ENCODE measurements at places on chromosomes 4 and X.
A peak's percentile ranks its signal among the peaks of the same experiment; 100 is the strongest.

DNA sequence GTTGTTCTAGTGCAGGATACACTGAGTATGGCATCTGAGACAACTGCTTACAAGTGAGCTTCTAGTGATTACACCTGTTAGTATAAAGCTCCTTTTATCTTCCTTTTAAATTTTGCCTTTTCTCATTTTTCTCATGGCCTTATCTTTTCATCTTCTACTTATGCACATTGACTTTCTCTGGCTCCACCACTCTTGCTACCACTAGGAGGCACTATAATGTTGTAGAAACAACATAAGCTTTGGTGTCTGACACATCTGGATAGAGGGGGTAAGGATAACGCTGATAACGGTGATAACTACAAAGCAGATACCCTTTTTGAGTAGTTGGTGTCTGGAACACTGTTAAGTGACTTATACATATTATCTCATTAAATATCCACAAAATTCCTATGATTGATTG lies 187.4 kb upstream of the TEX13C start:
- H3K27ac ChIP-seq = no peak overlapping the region
- no peaks in the 10 kb centered on the region for H3K36me3 ChIP-seq
- no peaks in the 10 kb centered on the region for H3K4me1 ChIP-seq
- H3K4me3 ChIP-seq = no peak overlapping the region
- H3K27me3 ChIP-seq = no peaks in the 10 kb centered on the region

DNA sequence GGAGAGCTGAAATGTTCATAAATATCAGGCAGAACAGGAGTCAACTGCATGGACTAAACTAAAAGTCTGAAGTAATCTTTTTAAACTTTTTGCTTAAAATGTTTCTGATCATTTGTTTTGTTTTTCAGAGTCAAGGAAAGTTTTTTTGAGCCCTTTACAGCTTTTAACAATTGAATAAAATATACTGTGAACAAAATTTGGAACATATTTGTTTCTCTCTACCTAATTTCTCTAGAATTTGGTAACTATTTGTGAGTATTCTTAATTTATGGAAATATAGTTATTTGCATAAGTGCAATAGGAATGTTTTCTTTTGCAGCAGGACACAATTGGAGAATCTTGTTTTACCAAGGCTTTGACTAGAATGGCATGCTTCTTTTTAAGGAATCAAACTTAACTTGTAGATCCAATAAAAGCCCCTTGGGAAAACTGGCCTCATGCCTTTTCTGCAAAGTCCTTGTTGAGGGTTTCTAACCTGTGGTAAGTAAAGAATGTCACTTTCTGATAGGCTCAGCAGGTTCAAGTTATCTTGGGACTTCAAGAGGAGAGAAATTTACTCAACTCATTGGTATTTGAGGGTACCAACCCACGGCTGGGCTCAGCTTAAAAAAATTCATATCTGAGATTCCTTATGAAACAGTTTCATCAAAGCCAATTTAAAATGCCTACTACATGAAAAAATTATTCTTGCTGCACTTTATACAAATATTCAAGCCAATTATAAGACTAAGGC lies 91.5 kb downstream of the UPRT start:
- no peaks in the 10 kb centered on the region for H3K4me1 ChIP-seq
- no peak overlapping the region for H3K4me3 ChIP-seq
- H3K36me3 ChIP-seq = no peaks in the 10 kb centered on the region
- H3K27ac ChIP-seq = no peak overlapping the region

DNA sequence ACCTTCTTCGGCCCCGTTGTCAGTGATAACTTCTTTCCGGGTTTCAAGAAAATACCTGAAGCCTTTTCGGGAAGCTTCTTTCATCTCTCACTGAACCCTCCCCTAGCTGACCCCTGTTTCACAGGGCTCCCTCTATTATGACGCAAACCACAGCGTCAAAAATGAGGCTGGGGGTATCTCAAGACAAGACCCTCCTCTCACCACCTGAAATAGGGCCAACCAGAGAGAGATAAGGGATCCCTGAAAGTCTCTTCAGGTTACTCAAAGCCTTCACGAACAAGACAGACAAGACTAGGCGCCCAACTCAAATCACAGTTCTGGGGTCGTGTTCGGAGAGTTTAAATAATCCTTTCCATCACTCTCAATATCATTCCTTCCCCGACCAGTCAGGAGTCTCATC lies 1.2 kb downstream of the PHF8 start:
- H3K36me3 ChIP-seq = peaks cover 3% of the 10 kb centered on the region
- H3K4me3 ChIP-seq = peak overlapping the region; percentile 94
- peaks cover 4% of the 10 kb centered on the region for H3K4me1 ChIP-seq
- peak overlapping the region; percentile 92 for H3K27ac ChIP-seq

DNA sequence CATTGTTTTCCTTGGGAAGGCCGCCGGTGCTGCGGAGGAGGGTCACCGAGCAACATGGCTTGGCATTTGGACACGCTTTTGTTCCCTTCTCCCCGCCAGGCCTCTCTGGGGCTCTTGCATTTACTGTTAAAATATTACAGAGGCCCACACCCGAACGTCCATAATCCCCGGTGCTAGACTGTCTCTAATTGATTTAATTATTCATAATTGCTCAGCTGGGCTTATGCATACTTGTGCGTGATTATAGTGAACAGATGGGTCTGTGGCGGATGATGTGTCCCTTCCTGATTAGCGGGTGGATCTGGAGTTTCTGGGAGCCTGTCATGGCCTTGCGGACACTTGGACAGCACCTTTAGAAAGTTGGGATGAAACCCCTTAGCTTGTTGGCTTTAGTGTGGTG lies 100.2 kb upstream of the MSX1 start:
- no peak overlapping the region for H3K27ac ChIP-seq
- H3K4me1 ChIP-seq = peaks cover 17% of the 10 kb centered on the region
- no peaks in the 10 kb centered on the region for H3K36me3 ChIP-seq
- H3K4me3 ChIP-seq = no peak overlapping the region

GRCh38 chr4:139922406-139923024 lies 231.5 kb downstream of the MAML3 start:
- no peaks in the 10 kb centered on the region for H3K27me3 ChIP-seq
- H3K36me3 ChIP-seq = no peaks in the 10 kb centered on the region
- H3K27ac ChIP-seq = no peak overlapping the region
- peak; percentile 43 for DNase-seq
- H3K4me3 ChIP-seq = no peak overlapping the region

- DNase-seq = no peak
- H3K4me3 ChIP-seq = no peak overlapping the region
- no peak overlapping the region for H3K27ac ChIP-seq
- no peaks in the 10 kb centered on the region for H3K4me1 ChIP-seq
Measured at GRCh38 chrX:18643853-18644252, 28.1 kb downstream of the RS1 start.

DNA sequence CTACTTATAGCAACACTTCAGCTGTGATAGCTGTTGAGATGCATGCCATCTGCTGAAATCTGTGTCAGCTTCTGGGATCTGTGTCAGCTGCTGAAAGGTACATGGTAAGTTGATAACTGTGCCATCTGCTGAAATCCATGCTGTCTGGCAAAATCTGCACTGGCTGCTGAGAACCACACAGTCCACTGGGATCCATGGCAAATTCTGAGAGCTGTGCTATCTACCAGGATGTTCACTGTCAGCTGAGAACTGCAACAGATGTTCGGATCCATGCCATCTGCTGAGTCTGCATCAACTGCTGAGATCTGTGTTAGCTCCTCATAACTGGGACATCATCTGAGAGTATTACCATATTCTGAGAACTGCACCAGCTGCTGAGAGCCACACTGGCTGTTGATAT lies 430.5 kb upstream of the POU3F4 start:
- no peak overlapping the region for H3K4me3 ChIP-seq
- H3K27me3 ChIP-seq = no peaks in the 10 kb centered on the region
- H3K4me1 ChIP-seq = no peaks in the 10 kb centered on the region
- no peaks in the 10 kb centered on the region for H3K36me3 ChIP-seq
- no peak overlapping the region for H3K27ac ChIP-seq

- no peaks in the 10 kb centered on the region for H3K4me1 ChIP-seq
- no peaks in the 10 kb centered on the region for H3K36me3 ChIP-seq
- H3K4me3 ChIP-seq = no peak overlapping the region
- H3K27me3 ChIP-seq = no peaks in the 10 kb centered on the region
- DNase-seq = no peak
Measured at GRCh38 chr4:42498040-42498439, 100.8 kb downstream of the SHISA3 start.

GRCh38 chrX:125681058-125681457 lies 361.4 kb downstream of the TEX13C start:
- H3K36me3 ChIP-seq = no peaks in the 10 kb centered on the region
- no peak overlapping the region for H3K4me3 ChIP-seq
- no peak for DNase-seq
- H3K27me3 ChIP-seq = no peaks in the 10 kb centered on the region
- H3K27ac ChIP-seq = no peak overlapping the region

GRCh38 chrX:150879855-150880807 lies 18.3 kb downstream of the CD99L2 start:
- H3K4me3 ChIP-seq = no peak overlapping the region
- H3K4me1 ChIP-seq = no peaks in the 10 kb centered on the region
- DNase-seq = no peak
- no peak overlapping the region for H3K27ac ChIP-seq
- no peaks in the 10 kb centered on the region for H3K36me3 ChIP-seq

- H3K36me3 ChIP-seq = no peaks in the 10 kb centered on the region
- peaks cover 2% of the 10 kb centered on the region for H3K4me1 ChIP-seq
- H3K4me3 ChIP-seq = no peak overlapping the region
- no peaks in the 10 kb centered on the region for H3K27me3 ChIP-seq
- DNase-seq = no peak
Measured at GRCh38 chr4:7108660-7109059, 40.8 kb upstream of the GRPEL1 start.

DNA sequence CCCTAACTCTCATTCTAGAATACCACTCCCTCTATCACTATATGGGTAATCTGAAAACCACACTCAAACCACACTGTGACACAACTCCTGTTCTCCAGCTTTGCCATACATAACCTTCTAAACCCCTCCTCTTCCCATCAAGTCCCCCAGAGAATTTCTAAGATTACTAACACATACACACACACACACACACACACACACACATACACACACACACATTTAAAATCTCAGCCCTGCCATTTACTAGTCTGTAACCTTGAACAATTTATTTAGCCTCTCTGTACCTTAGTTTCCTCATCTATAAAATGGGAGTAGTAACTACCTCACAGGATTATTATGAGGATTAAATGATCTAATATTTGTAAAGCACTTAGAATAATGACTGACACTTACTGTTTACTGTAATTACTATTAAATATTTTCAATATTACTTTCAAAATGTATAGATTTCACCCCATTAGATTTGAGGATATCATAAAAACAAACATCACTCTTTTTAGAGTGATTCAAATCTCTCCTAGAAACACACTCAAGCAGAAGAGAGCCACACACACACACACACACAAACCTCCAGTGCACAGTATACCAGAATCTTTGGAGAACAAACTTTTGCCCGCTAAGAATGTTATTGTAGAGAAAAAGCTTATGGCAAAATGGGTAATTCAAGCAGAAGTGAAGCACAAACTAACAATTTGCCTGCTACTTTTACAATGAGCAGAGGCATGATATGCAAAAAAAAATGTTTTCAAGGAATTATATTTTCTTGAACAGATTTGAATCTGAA lies 3.8 kb downstream of the ANKRD50 start:
- peak; percentile 68 for DNase-seq
- H3K27me3 ChIP-seq = no peaks in the 10 kb centered on the region
- H3K27ac ChIP-seq = no peak overlapping the region
- no peaks in the 10 kb centered on the region for H3K36me3 ChIP-seq
- H3K4me3 ChIP-seq = peak overlapping the region; percentile 45

GRCh38 chrX:20266810-20267606 lies at the start of gene RPS6KA3:
RPS6KA3 (minus strand) TSS chrX:20266909; CDS start chrX:20266632, 277 bp downstream.
- H3K27me3 ChIP-seq = no peaks in the 10 kb centered on the region
- DNase-seq = peak; percentile 68
- H3K4me1 ChIP-seq = peaks cover 15% of the 10 kb centered on the region
- no peaks in the 10 kb centered on the region for H3K36me3 ChIP-seq
- peak within 1 kb of the TSS; percentile 81 for H3K4me3 ChIP-seq

- no peak for DNase-seq
- H3K4me3 ChIP-seq = peak overlapping the region; percentile 56
- no peak overlapping the region for H3K27ac ChIP-seq
- no peaks in the 10 kb centered on the region for H3K36me3 ChIP-seq
- H3K27me3 ChIP-seq = peaks cover 10% of the 10 kb centered on the region
Measured at GRCh38 chr4:52862639-52863161, 583 bp downstream of the RASL11B start.

DNA sequence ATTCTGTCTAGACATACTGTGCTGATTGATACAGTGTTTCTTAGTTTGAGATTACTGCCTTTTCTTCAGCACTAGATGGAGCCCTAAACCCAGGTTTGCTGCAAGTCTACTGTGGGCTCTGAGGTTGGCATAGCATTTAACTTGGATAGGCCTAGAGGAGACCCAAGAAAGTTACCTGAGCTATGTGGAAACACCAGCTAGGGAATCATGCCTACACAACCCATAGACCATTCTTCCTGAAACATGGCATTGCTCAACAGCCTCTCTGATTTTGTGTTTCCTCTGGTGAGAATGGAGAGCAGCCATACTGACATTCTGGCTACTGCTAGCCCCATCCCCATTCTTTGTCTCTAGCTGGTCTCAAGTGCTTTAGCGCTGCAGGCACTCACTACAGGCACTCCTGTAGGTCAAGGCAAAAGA lies 287.7 kb upstream of the PCDH18 start:
- no peak overlapping the region for H3K27ac ChIP-seq
- DNase-seq = peak; percentile 36
- no peaks in the 10 kb centered on the region for H3K4me1 ChIP-seq
- H3K4me3 ChIP-seq = no peak overlapping the region

DNA sequence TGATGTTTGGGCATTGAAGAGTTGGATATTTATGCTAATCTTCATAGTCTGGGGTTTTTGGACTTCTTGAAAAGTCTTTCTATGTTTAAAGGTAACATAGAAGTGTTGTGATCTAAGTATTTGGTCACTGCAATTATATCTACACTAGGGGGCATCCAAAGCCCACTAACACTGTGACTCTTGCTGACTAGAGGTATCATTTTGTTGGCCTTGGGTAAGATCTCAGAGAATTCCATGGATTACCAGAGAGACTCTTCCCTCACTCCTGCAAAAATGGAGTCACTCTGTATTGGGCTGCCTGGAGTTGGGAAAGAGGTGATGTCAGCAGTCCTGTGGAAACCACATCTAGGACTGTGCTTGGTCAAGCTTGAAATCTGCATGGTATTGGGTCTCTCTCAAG lies 1077.6 kb downstream of the FAM133A start:
- no peaks in the 10 kb centered on the region for H3K27me3 ChIP-seq
- H3K27ac ChIP-seq = no peak overlapping the region
- no peak for DNase-seq
- no peak overlapping the region for H3K4me3 ChIP-seq
- H3K4me1 ChIP-seq = no peaks in the 10 kb centered on the region
- no peaks in the 10 kb centered on the region for H3K36me3 ChIP-seq

- H3K27me3 ChIP-seq = no peaks in the 10 kb centered on the region
- no peaks in the 10 kb centered on the region for H3K36me3 ChIP-seq
- H3K4me3 ChIP-seq = no peak overlapping the region
- H3K27ac ChIP-seq = no peak overlapping the region
- H3K4me1 ChIP-seq = no peaks in the 10 kb centered on the region
Measured at GRCh38 chr4:76674983-76675382, 223.0 kb downstream of the SOWAHB start.

All from astrocyte (in vitro differentiated cells and primary cell).